ENCODE measurements at places on chromosomes 5 and 9. TPM values are rescaled to one million over a fixed set of nuclear protein-coding genes. Genes with fewer than 3 reads are reported as not detected.
A peak's percentile ranks its signal among the peaks of the same experiment; 100 is the strongest.

GRCh38 chr5:163135849-163136248 is 301.5 kb upstream of the CCNG1 start:
- DNase-seq: no peak

- DNase-seq: no peak
Observed at GRCh38 chr9:7967851-7968250, 168.3 kb upstream of the DMAC1 start.

DNA sequence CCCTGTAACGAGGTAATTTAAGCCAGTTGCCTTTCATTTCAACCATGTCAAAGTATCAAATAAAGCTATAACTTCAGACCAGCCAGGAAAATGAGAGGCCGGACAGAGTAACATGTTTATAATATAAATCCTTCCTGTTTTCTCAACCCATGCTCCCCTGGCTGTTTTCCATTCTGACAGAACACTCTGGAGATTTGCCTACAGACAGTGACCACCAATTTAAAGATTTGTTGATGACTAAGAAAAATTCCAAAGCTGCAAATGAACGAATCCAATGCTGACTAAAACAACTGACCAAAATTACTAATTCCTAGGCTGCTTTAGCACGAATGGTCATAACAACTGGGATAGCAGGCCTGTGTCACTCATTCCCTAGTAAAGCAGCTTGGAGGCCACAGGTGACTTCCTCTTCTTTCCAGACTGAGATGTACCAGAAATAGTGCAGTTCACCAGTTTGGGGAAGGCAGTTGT is 141.4 kb downstream of the AOPEP start:
- peak; percentile 99 for DNase-seq

GRCh38 chr5:116935561-116936162 is 361.0 kb upstream of the SEMA6A start:
- DNase-seq: no peak

GRCh38 chr5:146877178-146877681 is 1.3 kb downstream of the PPP2R2B start:
- DNase-seq: no peak

DNA sequence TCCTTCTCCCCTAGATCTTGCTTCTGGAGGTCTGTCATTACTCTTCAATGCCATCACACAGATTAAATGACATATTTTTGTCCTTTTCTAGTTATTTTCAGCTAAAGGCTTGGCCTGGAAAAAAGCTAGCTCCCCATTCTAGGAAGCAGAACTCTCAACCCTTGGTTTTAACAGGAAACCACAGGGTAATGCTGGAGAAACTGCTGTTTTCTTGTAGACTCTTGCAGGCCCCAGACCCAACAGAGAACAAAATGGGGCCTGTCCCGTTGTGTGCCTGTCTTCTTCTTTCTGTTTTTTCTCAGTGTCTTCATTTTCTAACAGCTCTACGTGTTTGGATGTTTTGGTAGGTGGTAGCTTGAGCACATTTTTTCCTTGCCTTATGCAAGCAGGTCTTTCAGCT is 21.5 kb downstream of the DCANP1 start:
- no peak for DNase-seq

DNA sequence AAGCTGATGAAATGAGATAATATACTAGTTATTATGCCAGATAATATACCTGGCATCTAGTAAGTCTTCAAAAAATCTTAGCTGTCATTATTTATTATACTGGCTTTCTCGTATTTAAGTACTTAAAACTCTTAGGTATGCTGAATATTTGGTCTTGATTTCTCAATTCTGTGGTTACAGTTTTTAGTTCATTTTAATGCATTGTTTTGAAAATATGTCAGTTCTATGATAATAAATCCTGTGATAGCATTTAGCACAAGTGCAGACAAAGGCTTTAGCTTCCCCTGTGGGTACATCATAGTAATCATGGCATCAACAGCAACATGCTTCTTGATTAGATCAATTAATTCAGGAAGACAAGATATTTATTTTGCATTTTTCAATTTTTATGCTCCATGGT is 133.0 kb downstream of the SMC2 start:
- DNase-seq: peak; percentile 3

DNA sequence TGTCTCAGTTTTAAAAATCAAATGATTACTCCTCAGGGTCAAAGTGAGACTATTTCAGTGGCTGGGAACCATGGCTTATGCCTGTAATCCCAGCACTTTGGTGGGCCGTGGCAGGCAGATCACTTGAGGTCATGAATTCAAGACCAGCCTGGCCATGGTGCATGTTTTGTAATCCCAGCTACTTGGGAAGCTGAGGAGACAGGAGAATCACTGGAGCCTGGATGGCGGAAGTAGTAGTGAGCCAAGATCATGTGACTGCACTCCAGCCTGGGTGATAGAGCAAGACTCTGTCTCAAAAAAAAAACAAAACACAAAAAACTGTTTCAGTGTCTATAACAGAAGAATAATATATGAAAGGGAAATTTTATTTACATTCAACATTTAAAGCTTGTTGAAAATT is 182.9 kb downstream of the ARHGEF28 start:
- no peak for DNase-seq

GRCh38 chr5:178462816-178463215 is 127.4 kb downstream of the COL23A1 start:
- no peak for DNase-seq

DNA sequence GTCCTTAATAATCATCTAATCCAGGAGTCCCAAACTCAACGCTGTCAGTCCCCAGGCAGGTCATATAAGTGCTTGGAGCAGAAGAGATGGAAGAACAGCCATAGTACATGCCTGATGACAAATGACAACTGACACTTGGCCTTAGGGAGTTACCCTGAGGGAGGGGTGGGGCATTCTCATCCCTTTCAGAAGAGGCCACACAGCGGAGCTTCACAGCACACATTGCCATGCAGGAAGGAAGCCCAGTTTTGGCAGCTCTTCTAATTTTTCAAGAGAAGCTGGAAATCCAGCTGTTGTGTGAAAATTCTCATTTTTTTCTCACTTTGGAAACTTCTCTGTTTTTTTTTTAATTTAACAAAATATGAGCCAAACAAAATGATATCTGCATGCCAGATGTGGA is 89.0 kb downstream of the ASTN2 start:
- DNase-seq: no peak

- DNase-seq: peak; percentile 64
Observed at GRCh38 chr5:124252191-124252638, 494.2 kb downstream of the ZNF608 start.

DNA sequence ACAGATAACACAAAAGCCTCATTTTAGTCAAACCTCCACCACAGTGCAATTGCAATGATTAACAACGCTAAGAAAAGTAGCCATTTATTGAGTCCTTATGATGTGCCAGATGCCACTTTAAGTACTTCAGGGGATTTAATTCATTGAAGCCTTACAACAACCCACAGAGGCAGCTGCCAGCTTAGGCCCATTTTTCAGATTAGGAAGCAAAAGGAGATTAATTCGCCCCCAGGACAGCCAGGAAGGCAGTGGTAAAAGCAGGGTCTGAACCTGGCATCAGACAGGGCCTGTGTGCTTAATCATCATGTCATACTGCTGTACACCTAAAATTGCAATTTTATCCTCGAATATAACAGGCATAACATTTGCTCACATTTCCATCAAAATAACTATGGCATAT is 23.9 kb downstream of the MED27 start:
- DNase-seq: no peak

DNA sequence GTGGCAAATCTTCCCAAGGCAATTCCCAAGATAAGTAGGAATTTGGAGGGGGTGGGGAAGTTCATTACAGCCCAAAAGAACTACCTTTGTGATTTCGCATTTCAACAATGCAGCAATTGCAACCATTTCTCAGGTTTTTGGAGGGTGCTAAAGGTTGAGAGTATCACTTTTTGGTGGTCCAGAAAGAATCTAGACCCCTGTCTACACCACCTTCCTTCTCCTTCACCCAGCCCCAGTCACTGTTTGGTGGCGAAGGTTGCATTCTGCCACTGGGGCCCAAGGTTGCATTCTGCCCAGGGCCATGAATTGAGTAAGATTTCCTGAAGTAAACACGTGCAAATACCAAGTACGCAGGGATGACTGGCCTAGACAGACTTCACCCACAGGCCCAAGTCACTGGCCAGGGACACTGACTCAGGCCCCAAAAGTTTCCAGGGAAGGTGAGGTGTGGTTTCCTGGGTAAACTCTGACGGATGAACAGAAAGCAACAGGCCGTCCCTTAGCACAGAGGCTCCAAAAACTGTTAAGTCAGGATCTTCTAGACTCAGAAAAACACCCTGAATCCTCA is 5.7 kb downstream of the PDE6A start:
- peak; percentile 90 for DNase-seq

GRCh38 chr5:166004006-166004405 is 2287.4 kb upstream of the WWC1 start:
- no peak for DNase-seq

DNA sequence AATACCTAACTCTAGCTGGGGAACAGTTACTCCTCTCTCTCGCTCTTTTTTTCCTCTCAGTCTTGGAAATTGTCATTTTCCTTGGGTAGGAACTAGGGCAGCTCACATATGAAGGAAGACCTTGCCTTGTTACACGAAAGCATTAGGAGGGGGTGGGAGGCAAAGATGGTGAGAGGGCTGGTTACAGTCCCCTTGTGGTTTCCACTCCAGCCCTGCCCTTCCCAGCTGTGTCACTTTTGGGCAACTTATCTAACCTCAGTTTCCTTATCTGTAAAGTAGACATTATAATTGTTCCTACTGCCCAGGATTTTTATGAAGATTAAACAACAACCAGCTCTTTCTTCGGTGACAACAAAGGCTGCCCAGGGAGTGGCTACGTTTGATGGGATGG is 196.2 kb upstream of the CLINT1 start:
- DNase-seq: no peak

GRCh38 chr9:130860458-130861316 is 25.6 kb downstream of the ABL1 start:
- peak; percentile 98 for DNase-seq

- no peak for DNase-seq
Observed at GRCh38 chr5:14330729-14331385, 187.7 kb downstream of the TRIO start.

- no peak for DNase-seq
Observed at GRCh38 chr5:6700074-6700684, 13.1 kb upstream of the TENT4A start.

- DNase-seq: peak; percentile 98
Observed at GRCh38 chr5:368183-369084, 46.9 kb downstream of the AHRR start.

- peak; percentile 42 for DNase-seq
Observed at GRCh38 chr9:135905380-135906258, 1.7 kb downstream of the CAMSAP1 start.

GRCh38 chr9:76453785-76454184 is 5.2 kb upstream of the GCNT1 start:
- DNase-seq: peak; percentile 56

DNA sequence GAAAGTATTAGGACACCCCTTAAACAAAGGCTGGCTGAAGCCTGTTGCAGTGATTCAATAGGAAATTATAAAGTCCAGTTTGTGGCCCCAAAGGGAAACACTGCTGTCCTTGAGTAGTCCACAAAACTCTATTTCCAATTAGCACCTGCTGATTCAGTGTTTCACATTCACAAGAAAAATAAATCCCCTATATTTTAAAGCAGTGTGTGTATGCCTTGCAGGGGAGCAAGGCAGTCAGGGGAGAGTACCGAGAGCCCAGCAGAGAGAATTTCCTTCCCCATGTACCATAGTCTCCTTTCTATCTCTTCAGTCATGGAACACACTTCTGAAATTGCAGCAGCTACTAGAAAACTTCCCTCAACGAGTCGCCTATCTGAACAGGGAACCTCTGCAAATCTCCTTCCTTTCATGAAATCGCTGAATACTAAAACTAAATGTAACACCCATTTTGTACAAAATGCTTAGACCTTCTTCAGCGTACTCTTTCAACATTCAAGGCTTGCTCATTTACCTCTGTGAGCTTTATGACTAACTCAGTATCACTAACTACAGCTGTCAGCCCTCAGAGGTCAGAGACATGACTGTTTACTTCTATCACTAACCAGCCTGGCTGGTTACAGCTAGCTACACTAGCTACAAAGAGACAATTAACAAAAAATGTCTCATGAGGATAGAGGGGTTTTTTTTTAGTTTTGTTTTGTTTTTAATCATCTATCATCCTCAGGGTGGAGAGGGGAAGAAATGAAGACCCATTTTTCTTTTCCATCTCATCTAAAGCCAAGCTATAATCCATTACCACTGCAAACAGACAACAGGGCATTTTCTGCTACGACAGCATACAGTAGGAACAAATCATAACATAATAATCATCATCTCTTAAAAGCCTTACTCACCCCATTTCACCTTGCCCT is 188.7 kb downstream of the EBF1 start:
- peak; percentile 82 for DNase-seq

DNA sequence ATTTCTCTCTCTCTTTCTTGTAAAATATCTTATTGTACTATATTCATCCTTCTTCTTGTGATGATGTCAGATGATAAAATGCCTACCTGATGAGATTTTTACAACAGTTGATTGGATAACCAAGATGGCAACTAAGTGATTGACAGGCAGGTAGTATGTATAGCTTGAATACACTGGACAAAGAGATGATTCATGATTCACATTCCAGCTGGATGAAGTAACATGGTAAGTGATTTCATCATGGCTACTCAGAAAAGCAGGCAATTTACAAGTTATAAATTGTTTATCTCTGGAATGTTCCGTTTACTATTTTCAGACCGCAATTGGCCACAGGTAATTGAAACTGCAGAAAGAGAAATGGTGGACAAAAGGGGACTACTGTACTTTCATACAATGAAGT is 1471.7 kb upstream of the C9orf72 start:
- DNase-seq: peak; percentile 17

GRCh38 chr5:3325201-3325971 is 270.2 kb upstream of the IRX1 start:
- DNase-seq: no peak

- DNase-seq: peak; percentile 7
Observed at GRCh38 chr5:59126016-59126707, 543.3 kb downstream of the RAB3C start.

DNA sequence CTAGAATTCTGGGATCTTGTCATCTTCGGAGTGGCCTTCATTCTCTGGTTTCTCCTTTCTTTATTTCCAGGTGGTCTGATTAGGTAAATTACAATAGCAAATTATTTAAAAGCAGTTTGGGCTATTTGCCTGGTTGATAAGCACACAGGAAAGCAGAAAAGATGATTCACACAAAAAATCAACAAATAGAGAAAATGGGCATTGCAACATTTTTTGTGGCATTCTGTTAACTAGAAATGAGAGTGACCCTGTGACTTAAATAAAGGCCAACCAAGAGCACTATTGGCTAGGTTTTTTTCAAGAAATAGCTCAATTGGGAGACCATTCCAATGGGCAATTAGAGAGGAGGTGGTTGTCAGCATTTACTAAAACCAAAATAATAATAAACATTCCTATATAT is 6.5 kb upstream of the PDZD2 start:
- DNase-seq: no peak

- no peak for DNase-seq
Observed at GRCh38 chr5:38473008-38473407, 83.4 kb downstream of the LIFR start.

The PSIP1 gene
- total RNA-seq: 57.9 TPM

The GFPT2 gene
- total RNA-seq: 189 TPM

The TLE1 gene
- 39.5 TPM for total RNA-seq

The LCP2 gene
- total RNA-seq: not detected

The TNC gene
- total RNA-seq: 29.6 TPM

The ANKRD34B gene
- not detected for total RNA-seq

The IFNA2 gene
- total RNA-seq: not detected
